Cardiac septum (tissue), 1 donor: ENCODE measurements at places on chromosomes 4 and X. TPM values are rescaled to one million over a fixed set of nuclear protein-coding genes. Genes with fewer than 3 reads are reported as not detected.

- no peak for DNase-seq
Measured at GRCh38 chr4:102639598-102639997, 121.2 kb downstream of the MANBA start.

DNA sequence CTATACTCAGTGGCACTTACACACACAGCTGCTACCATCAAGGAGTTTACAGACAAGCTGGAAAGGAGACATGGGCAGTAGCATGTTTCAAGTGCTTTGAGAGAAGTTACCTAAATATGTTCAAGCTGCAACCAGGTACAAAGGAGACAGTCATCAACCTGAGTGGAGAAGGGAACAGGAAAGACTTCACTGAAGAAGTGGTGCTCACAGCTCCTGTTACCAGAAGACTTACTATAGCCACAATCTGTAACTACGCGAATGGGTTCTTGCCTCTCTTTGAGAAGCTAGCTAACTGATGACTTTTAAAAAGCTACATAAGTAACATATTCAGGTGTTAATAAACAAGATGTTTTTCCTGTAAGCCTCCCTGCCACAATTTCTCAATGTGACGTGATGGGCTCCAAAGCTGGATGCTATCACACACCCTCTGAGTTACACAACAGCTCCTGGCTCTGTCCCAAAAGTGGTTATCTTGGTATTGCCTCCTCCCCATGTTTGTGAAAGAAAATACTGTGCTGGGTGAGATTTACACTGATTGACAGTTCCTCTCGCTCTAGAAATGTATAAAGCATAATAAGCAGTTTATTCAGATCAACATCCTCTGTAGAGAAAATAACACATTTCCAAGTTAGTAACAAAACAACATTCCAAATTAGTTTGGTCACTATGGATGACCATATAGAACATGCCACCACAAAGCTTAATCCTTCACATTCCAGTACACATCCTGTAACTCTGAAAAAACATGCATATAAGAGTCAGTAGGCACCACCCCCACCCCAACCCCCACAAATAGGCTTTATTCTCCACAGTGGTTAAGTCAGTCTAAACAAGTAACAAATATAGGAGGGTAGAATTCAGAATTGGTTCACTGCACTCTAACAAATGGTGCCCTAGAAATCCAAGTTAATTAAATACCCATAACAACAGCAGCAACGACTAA is 81.8 kb downstream of the FRYL start:
- DNase-seq = no peak

Gene NEIL3
- total RNA-seq = 0.16 TPM

DNA sequence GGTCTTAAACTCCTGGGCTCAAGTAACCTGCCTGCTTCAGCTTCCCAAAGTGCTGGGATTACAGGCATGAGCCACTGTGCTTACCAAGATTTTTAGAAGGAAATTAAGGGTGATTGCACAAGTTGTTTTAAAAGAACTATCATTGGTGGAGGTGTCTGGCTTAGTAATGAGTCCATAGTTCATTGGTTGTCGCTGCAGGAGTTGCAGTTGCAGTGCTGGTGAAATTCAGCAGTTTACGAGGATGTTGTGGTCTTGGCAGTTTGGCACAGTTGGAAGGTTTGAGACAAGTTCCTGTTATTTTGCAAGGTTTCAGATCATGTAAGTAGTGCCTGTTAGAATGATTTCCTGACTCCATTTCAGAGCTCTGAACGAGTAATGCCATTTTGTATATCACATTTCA is 48.1 kb downstream of the RAB40AL start:
- DNase-seq = no peak

Gene GLRA3
- not detected for total RNA-seq

DNA sequence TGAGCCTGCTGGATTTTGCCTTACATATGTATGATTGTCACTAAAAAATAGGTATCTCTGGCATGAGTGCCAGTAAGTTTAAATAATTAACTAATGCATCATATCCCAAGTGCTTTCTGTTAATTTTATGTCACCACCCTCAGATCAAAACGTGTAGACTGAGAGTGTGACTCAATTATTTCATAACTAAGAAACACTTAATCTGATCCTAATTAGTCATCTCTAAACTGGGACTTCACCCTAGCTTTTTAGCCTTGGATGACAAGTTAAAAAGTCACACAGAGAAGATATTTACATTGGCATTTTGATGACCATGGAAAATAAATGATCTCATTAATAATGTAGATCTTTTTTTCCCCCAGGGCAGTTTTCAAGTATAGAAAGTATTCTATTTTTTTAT is 23.1 kb upstream of the SLC6A14 start:
- no peak for DNase-seq

- DNase-seq = no peak
Measured at GRCh38 chr4:35918491-35918977, 325.8 kb downstream of the ARAP2 start.

Gene ARSJ
- 12.8 TPM for total RNA-seq

- no peak for DNase-seq
Measured at GRCh38 chr4:80475798-80476197, 140.3 kb downstream of the CFAP299 start.

Gene SSX1
- total RNA-seq = not detected

Gene TBC1D9
- total RNA-seq = 15.0 TPM

GRCh38 chr4:106835919-106836318 is 200.2 kb downstream of the DKK2 start:
- no peak for DNase-seq

DNA sequence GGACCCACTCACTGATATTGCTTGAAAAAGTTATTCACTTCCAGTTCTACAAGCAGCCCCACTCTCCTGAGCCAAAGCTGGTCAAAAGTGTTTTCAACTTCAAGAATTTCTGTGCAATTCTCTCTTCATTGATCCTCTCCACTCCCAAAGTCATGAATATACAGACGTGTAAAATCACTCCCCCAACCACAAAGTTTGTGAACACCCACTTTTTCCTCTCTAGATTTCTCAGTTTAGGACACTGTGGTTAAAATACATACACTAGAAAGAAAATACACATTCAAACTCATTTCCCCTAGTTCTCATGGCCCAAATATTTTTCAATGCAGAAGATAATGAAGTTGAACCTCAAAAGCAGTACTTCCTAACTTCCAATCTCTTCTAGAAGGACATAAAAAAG is 116.3 kb downstream of the MSN start:
- DNase-seq = no peak

GRCh38 chrX:106718709-106719108 is 7.8 kb upstream of the RNF128 start:
- no peak for DNase-seq

DNA sequence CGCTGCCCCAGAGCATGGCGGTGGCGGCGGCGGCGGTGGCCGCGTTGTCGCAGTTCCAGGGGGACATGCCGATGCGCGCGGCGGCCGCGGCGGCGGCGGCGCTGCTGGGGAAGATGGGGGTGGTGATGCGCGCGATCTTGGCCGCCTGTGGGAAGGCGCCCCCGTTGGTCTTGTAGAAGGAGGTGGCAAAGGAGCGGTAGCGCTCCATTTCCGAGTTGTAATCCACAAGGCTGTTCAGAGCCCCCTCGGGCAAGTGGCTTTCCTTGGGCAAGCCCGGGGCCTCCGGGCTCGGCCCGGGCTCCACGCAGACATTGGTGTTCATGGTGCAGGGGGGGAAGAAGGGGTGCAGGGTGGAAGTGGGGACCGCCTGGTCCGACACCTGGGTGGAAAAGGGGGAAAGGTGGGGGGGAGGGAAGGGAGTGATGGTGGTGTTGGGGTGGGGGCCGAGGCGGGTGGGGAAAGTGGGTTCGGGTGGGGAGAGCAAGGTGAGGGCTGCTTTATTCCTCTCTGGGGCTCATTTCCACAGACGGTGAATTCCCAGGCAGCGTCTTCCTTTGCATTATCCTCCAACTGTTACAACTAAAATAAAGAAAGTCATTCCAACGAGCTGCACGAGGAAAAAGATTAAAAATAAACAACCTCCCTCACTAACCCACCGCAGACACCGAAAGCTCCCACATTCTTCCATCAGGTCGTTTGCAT is 3.1 kb downstream of the CXXC4 start:
- no peak for DNase-seq

DNA sequence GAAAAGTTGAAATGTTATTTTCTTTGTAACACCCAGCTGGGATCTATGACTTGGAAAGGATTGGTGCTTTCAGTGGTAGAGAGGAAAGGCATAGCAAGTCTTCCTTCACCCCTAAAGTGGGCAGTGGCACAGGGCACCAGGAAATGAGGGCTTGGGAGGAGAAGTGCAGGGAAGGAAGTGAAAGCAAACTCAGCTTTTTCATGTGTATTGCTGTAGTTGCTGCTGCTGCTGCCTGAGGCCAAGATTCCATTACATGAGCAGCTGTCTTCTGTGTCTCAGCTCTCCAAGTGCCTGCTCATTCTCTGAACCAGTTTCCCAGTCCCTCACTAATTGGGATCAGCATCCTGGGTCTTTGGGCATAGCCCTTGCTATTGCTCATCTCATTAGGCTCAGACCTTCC is 2.6 kb downstream of the HCCS start:
- DNase-seq = no peak

Gene CSN1S1
- not detected for total RNA-seq

DNA sequence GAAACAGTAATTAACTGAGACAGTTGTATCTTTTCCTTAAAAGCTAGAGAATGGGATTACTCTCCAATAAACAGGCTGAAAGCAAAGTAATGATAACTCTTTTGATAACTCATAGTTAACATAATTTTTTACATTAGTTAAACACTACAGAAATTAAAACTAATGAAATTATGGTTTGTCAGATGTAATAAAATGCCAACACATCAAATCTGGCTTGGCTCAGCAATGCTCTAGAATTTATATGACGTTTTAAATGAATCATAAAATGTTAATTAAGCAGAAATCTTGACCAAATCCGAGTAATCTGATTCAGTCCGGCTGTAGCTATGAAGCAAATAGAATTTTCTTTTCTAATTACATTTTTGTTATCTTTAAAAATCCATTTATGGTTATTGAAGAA is 244.2 kb upstream of the NR3C2 start:
- DNase-seq = no peak

GRCh38 chr4:147370473-147370872 is 110.4 kb upstream of the EDNRA start:
- DNase-seq = no peak

DNA sequence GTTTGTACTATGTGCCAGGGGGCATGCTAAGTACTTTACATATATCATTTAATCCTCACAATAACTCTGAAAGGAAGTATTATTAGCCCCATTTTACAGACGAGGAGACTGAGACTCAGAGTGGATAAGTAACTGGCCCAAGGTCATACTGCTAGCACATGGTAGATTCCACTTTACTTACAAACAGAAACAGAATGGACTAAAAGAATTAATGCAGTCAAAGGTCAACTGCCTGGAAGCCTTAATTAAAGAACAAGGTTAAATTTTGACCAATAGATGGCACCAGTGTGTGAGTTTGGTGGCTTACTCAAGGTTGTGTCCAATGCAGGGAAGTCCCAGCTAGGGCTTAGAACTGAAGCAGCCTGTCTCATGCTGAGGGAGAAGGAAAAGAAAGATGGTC is 4.7 kb downstream of the RIPPLY1 start:
- no peak for DNase-seq

DNA sequence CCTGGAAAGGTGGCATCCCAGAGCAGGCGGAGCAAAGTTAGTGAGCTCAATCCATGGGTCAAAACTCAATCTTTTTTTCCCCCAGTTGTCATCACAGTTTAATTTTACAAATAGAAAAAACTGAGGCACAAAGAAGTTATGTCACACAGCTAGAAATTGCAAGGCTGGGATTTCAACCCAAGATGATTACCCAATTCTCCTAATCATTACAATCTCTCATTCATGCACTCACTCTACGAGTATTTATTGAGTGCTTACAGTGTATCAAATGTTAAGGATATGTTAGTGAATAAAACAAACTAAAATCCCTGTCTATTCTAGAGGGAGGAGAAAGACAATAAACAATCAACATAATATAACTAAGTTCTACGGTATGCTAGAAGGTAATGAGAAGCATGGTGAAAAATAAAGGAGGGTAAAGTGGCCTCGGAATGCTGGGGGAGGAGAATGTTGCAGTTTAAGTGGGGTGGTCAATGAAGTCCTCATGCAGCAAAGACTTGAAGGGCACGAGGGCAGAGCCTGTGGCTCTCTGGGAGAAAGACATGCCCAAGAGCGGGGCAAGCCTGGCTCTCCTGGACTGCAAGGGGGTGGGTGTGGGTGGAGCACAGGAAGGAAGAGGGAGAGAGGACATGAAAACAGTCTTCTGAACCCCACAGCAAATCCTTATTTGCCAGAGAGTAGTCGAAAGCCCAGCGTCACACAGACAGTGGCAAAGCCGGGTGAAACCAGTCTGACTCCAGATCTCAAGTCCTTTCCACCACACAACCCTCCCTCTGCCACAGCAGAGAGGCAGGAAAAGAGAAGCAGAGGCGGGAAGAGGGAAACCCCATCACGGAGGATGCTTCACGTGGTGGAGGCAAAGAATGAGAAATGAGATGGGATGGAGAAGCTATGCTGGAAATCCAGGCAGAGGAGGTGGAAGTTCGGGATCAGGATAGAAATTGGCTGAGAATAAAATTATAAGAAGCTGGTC is 48.3 kb downstream of the RAB33B start:
- no peak for DNase-seq

- DNase-seq = no peak
Measured at GRCh38 chrX:134642386-134642785, 15.9 kb downstream of the PLAC1 start.

DNA sequence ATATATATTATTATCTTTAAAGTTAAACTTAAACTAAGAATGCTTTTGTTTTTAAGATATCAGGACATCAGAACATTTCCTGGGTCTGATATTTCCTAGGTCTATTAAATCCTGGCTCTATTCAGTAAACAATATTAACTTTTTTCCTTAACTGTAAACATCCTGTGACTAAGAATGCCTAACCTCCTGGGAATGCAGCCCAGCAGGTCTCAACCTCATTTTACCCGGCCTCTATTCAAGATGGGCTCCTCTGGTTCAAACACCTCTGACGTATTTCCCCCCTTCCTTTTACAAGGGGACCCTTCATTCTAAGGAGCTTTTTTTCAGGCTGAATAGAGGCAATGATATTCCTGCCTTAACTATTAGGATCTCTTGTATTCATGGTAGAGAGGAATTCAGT is 35.8 kb upstream of the DYNLT3 start:
- no peak for DNase-seq

DNA sequence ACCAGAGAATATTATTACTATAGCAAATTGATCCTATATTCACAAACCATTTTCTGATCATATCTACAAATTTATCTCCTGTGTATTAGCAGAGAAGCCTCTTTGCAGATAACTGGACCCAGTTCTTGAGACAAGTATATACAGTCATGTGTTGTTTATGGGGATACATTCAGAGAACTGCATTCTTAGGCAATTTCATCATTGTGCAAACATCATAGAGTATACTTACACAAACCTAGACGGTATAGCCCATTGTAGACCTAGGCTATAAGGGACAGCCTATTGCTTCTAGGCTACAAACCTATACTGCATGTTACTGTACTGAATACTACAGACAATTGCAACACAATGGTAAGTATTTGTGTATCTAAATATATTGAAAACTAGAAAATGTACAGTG is 152.5 kb upstream of the SPANXN4 start:
- no peak for DNase-seq

GRCh38 chr4:94240384-94240783 is 32.7 kb downstream of the SMARCAD1 start:
- no peak for DNase-seq
